ENCODE measurements at places on chromosomes 5 and 9.

DNA sequence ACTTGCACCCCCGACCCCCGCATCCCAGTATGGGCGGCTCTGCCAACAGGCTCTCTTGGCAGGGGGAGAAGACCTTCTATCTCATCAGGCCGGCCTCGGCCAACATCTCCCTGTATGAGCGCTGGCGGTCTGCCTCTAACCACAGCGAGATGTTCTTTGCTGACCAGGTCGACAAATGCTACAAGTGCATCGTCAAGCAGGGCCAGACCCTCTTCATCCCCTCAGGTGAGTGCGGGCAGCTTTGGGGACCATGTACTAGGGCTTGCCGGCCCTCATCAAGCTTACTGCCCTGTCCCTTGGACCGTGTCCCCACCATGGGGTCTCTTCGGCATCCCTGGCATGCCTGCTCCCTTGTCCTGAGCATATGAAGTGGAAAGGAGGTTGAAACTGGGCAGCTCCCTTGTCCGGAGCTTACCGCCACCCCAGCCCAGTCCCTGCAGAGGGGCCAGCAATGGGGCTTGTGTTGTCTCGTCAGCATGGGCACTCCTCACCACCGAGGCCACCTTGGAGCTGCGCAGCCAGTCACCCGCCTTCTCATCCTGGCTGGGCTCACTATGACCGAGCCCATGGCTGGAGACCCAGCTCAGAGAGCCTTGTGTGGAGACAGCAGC lies 78.1 kb downstream of the PHF2 start:
- no peak for DNase-seq

- DNase-seq: no peak
These were observed 21.4 kb downstream of the KIF2A start for GRCh38 chr5:62327138-62328053.

DNA sequence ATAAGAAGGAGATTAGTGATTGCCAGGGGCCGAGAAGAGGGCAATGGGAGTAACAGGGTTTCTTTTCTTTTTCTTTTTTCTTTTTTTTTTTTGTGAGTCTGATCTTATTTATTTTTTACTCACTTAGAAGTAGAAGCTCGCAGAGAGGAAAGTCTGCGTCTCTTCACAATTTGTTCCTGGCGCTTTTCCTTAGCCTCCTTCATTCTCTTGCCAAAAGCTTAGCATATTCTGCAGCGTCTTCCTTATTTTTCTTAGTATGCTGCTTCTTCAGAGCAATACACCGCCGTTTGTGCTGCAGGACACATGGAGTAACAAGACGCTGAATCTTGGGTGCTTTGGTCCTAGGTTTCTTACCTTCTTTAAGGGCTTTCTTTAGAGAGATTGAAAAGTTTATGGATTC lies 30.3 kb upstream of the DENND4C start:
- no peak for DNase-seq

- DNase-seq: no peak
These were observed 343.1 kb downstream of the ZSWIM6 start for GRCh38 chr5:61675015-61675692.

DNA sequence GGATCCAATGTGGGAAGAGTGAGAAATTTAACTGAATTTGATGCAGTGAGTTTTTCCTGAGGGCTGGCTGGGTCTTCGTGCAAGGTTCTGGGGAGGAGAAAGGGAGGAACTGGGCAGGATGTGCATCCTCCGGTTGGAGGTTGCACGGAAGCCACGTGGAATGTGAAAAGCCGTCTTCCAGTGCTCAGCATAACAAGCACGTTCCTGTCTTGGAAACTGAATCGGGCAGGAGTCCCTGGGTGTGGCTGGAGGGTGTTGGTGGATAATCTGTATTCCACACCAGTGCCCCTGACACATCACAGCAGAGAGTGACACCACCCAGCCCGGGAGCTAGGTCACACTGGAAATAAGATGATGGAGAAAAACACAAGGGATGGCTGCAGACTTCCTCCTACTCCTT lies 154.3 kb downstream of the C5orf15 start:
- DNase-seq: no peak

DNA sequence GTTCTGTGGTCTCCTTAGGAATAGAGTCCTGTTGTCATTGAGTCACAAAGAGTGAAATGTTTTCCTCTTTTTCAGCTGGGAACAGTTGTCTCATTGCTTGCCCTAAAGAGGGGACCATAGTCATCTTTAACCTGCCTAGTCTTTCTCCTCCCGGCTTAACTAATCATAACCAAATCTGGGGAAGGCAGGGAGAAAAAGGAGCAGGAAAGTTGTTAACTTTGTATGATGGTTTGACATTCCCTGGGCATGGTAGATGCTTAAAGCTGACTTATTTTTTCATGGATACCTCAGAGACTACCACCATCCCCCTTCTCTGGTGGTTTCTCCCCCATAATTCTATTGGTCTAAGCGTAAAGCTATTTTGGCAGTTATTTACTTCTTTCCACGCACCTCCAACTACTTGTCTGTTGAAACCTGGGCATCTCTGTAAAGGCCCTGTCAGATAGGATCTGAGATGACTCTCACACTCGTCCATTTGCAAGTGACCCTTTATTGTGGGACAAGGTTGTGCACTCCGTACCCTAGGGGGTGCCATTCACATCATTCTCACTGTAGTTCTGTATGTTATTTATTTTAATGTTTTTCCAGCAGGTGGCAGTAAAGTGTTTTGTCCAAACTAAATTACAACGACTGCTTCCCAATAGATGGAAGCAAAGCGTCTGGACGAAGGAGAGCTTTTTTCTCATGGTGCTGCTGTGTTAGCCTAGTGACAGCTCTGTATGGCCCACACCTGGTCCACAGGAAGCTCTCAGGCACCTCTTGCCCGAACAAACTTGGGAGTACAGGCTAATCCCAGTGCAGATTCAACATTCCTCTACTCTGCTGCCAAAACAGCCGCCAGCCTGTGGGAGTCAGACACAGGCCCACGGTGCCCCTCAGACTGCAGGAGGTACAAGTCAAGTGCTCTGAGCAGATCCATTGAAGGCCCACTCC lies 3.0 kb upstream of the FAM13B start:
- DNase-seq: peak; percentile 56

- DNase-seq: no peak
These were observed 8.6 kb downstream of the TEK start for GRCh38 chr9:27117489-27118135.

Measured in NCI-H1105 (cell line).